ENCODE measurements at places on chromosomes 12 and 14.
A peak's percentile ranks its signal among the peaks of the same experiment; 100 is the strongest.

DNA sequence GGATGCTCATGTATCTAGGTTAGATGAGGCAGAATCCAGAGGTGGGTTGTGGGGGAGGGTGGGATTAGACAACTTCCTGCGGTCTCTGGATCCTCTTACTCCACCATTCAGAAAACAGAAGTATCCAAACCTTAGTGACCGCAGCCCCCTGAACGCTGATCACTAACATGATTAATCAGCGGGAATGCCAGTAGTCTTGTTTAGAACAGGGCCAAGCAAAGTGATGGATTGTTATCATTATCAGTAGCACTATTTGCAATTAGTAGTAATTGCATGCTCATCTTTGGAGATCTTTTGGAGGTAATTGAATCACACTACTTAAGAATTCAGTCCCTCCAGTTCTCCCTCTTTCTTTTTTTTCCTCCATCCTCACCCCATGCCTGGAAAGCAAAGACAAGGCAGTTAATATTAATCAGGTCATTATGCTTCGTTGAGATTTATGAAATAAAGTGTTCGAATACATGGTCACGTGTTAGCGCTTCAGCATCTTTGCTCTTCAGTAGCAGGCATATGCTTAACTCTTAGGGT is 182.8 kb upstream of the NTF3 start:
- no peak for DNase-seq

GRCh38 chr14:95541346-95541745 is 6.5 kb downstream of the GLRX5 start:
- no peak for DNase-seq

- DNase-seq, result no peak
Observed at GRCh38 chr14:38737686-38738407, 365.2 kb downstream of the SEC23A start.

DNA sequence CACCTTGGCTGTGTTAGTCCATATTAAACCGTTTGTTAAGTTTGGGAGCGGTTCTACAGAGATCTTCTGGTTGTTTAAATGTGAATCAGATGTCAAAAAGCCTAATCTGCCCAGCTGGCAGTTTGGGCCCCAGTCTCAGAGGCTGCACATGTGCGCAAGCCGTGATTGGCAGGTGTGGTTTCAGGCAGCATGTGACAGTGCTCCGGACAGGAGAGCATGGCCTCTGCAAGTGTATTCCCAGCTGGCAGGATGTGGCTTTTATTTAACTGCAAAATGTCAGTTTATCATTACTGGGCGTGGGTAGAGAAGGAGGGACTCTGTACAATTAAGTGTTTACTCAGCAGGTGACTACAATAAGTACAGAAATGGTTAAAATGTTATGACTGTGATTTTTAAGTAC is 77.5 kb downstream of the PELI2 start:
- no peak for DNase-seq

DNA sequence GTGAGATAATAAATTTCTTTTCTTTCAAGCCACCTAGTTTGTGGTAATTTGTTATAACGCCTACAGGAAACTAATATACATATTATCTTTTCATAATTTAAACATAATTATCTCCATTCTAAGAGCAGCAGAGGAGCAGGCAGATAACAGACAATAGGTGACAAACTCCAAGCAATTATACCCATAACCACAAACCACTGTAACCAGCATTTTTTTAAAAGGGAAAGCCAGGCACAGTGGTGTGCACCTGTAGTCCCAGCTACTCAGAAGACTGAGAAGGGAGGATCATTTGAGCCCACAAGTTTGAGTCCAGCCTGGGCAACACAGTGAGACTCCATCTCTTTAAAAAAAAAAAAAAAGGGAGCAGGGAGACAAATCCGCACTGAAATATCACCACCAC is 54.9 kb downstream of the ATF7 start:
- DNase-seq, result no peak

DNA sequence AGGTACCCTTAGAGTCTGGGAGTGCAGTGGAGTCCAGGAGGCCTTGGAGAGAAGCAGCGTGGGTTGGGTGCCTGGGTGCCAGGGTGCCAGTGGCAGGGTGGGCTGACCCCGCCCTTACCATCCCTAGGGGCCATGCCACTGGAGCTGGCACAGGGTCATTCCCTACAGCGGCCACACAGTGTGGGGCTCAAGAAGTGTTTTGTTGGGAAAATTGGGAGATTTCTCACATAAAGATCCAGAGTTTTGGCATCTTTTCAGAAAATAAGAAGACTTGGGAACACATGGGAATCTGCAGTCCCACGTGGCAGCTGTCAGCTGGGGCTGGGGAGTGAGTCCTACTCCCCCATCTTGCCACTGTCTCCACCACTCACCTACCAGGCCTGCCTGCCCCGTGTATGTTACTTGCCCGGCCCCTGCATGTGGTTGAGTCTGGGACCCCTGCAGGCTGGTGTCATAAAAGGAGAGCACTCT is 4.2 kb downstream of the VASH1 start:
- DNase-seq, result no peak

DNA sequence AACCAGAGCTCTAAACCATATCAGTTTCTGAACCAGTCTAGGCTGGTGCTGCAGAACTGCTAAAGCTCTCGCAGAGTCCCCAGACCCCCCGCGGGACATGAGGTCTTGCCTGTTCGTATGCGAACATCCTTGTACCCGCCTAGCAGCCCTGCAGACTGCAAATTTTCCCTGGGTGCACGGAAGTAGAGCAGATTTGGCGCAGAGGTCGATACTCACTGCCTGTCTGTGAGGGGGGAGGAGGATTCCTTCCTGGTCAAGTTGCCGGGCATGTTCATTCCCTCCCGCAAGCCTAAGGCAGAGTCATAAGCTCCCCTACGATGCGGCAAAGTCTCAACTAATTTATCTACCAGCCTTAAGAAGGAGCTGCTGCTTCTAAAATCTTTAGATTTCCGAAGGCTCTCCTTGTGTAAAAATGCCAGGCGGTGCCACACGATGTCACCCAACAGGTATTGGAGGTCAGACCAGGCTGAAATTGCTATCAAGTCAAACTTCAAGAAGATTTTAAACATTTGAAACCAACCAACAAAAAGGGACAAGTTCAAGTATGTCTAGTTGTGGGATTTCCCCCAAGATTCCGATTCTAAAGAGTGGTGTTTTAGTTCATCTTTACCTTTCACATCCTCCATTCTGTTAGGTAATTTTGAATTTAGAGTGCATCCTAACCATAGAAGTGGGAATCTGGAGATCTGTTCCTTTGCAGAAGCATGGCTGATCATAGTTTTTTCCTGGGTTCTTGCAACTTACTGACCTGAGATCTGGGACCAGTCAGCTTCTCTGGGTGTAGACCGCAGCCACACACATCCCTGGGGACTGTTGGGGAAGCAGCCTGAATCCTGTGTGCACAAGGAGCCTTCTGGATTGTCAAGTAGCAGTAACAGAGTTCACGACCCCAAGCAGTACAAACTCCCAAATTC is 1.6 kb upstream of the PAX9 start:
- DNase-seq, result no peak

DNA sequence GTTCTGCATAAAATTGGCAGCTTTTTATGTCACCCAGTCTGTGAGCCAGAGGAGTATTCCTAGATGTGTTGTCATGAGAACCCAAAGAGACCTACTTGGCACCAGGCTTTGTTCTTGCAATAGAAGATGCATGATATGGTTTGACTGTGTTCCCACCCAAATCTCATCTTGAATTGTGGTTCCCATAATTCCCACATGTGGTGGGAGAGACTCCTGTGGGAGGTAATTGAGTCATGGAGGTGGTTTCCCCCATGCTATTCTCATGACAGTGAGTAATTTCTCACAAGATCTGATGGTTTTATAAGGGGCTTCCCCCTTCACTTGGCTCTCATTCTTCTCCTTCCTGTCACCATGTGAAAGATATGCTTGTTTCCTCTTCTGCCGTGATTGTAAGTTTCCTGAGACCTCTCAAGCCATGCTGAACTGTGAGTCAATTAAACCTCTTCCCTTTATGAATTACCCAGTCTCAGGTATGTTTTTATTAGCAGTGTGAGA is 572.0 kb upstream of the ATP2B1 start:
- DNase-seq, result peak; percentile 80

DNA sequence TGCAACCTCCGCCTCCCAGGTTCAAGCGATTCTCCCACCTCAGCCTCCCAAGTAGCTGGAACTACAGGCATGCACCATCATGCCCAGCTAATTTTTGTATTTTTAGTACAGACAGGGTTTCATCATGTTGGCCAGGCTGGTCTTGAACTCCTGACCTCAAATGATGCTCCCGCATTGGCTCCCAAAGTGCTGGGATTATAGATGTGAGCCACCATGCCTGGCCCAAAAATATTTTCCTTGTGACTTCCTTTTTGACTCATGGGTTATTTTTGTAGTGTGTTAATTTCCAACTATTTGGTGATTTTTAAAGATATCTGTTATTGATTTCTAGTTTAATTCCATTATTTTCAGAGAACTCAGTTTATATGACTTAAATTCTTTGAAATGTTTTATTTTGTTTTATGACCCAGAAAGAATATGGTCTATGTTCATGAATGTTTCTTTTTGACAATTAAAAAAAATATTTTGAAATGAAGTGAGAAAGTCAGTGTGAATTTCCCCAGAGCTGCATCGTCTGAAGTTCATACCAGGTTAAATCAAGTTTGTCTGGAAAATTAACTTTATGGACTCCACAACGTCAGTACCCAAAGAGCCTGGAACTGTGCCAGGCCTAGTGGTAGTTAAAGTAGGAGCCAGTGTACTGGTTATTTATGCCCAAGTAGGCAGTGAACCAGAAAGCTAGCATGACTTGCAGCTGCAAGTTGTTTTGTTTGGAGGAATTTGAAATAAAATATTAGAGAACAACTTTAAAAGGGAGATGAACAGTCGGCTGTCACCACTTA is 2.8 kb upstream of the CDKL1 start:
- peak; percentile 24 for DNase-seq

DNA sequence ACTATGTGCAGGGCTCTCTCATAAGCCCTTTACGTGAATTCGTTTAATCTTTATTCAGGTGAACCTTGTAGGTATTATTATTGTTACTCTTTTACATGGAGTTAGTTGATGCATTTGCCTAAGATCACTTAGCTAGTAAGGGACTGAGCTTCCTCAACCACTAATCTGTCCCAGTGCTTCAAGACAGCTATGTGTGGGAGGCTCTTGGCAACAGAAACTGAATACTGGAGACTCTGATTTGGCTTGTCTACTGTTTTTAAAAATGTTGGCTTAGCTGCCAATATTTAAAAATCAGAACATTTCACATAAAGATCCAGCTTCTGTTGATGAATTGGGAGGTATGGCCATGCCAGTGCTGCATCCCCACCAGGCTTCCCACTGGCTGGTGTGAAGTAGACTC is 6.8 kb downstream of the KNTC1 start:
- DNase-seq, result peak; percentile 60

DNA sequence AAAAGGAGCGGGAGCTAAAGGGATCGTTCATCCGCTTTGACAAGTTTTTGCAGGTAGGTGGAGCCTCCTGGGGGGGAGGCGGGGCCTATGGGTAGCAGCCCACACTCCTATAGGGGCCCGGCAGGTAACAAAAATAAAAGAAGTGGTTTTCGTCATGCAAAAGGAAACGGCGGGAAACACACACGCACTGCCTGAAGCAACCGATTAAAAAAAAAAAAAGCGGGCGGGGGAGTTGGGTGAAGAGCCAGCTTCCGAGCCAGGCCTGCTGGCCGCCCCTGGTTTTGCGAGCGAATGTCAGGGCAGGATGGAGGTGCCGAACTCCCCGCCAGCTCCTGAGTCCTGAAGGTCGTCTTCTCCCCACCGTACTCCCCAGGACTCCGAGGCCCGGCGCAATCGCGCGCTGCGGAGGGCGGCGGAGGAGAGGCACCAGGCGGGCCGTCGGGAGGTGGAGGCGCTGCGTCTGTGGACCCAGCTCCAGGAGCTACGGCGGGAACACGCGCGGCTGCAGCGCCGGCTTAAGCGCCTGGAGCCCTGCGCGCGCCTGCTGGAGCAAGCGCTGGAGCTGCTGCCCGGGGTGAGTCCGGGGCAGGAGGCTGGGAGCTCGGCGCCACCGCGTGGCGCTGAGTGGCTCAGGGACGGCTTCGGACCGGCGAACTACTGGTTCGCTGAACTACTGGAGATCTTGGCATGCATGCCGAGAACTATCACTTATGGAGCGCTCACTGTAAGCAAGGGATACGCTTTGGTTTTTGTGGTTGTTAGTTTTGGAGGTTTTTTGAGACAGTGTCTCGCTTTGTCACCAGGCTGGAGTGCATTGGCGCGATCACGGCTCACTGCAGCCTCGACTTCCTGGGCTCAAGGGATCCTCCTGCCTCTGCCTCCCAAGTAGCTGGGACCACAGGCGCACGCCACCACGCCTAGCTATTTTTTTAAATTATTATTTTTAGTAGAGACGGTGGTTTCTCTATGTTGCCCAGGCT is 3.6 kb downstream of the CFAP73 start:
- DNase-seq, result peak; percentile 76

- no peak for DNase-seq
Observed at GRCh38 chr14:58145936-58146335, 6.1 kb downstream of the ARMH4 start.

DNA sequence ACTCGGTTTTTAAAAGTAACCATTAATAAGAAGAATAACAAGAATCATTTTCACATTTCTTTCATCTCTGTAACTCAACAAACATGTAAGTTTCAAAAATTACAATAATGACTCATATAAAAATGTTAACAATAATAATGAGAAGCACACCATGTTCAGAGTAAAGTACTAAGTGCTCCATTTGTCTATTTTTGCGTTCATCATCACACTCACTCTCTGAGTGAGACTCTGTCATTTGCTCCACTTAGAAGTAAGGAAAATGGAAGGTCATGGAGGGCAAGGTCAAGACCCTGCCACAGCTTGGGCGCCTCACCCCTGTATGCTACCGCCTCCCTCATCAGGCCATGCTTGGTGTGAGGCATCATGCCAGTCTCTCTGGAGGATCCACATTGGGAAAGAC is 129.9 kb downstream of the TMEM30B start:
- no peak for DNase-seq

GRCh38 chr12:29216266-29216665 is 67.2 kb downstream of the FAR2 start:
- DNase-seq, result no peak
